ENCODE measurements at places on chromosomes 4 and X.

GRCh38 chr4:94880956-94881355 is 123.2 kb downstream of the BMPR1B start:
- DNase-seq = peak; percentile 67

- peak; percentile 18 for DNase-seq
Observed at GRCh38 chr4:24002330-24002966, 112.6 kb upstream of the PPARGC1A start.

- DNase-seq = no peak
Observed at GRCh38 chr4:100849319-100849718, 331.5 kb upstream of the EMCN start.

- peak; percentile 68 for DNase-seq
Observed at GRCh38 chr4:175536852-175537453, 275.1 kb downstream of the GPM6A start.

DNA sequence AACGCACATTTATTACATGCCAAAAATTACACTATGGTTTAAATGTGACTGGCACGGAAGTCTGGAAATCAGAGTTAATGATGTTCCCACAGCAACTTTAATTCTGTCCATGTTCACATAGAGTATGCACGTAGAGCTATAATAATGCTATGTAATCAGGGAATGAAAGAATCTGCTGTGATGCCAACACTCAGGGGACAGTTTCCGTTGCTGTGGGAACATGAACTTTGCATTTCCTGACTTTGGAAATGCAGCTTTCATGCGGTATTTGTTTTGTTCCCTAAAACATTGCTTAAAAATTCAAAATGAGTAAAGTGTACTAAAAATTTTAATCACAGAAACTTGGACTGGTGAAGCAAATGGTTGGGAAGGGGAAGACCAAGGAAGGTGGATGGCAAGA is 65.7 kb downstream of the MAGEA1 start:
- no peak for DNase-seq

DNA sequence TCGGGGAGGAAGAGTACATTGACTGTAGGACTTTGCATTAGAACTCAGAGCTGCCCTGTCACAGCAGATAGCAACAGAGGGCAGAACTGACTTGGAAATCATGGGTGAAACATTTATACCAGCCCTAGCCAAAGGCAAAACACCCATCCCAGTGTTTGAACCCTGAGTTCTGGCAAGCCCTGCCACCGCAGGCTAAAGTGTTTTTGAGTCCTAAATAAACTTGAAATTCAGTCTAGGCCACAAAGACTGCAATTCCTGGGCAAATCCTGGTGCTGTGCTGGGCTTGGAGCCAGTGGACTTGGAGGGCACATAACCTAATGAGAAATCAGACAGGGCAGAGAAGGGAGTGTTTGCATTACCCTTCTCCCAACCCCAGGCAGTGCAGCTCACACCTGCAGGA is 1015.7 kb downstream of the FSTL5 start:
- DNase-seq = no peak

GRCh38 chrX:37083880-37084279 is 75.7 kb downstream of the FAM47C start:
- DNase-seq = no peak

GRCh38 chr4:81137894-81138293 is 77.1 kb downstream of the PRKG2 start:
- DNase-seq = no peak

GRCh38 chrX:152520653-152521052 is 69.5 kb upstream of the GABRA3 start:
- DNase-seq = no peak

DNA sequence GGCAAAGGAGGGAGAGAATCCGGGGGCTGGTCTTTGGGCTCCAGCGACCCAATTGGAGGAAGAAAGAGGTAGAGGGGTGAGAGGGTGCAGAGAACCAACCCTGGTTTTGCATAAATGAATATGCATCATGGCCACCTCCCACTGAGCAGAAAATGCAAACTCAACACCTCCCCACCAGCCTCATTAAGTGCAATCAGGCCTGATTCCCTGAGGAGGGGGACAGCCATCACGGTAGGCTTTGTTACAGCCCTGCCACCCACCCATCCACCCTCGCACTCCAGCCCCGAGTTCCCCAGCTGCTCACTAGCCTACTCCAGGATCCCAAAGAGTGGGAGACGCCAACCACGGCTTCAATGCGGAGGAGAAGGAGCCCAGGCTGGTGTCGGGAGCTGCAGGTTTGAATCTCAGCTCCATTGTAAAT is 48.3 kb upstream of the MAN2B2 start:
- DNase-seq = no peak

- DNase-seq = no peak
Observed at GRCh38 chr4:89338206-89338605, 30.6 kb upstream of the GPRIN3 start.

- DNase-seq = no peak
Observed at GRCh38 chr4:37988670-37989069, 28.5 kb downstream of the PTTG2 start.

GRCh38 chrX:51759055-51759839 is 16.0 kb downstream of the GSPT2 start:
- no peak for DNase-seq

- DNase-seq = no peak
Observed at GRCh38 chr4:74942251-74942917, 9.5 kb downstream of the PARM1 start.

DNA sequence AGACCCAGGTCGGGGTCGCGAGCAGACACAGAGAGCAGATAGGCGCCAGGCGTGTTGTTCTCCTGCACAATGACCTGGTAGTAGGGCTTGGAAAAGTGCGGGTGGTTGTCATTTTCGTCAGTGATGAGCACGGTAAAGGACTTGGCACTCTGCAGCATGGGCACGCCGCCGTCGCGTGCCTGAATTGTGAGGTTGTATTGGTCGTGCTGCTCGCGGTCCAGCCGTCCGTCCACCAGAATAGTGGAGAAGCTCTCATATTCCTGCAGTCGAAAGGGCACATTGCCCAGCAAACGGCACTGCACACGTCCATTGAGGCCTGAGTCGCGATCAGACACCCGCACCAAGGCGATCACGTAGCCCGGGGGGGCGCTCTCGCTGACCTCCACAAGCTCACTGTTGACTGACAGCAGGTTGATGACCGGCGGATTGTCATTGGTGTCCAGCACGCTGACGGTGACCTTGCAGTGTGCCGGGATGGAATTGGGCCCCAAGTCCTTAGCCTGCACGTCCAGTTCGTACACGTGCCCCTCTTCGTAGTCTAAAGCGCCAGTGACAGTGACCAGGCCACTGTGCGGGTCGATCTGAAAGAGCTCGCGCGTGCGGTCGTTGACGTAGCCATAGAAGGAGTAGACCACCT is 2.8 kb downstream of the PCDH19 start:
- no peak for DNase-seq

DNA sequence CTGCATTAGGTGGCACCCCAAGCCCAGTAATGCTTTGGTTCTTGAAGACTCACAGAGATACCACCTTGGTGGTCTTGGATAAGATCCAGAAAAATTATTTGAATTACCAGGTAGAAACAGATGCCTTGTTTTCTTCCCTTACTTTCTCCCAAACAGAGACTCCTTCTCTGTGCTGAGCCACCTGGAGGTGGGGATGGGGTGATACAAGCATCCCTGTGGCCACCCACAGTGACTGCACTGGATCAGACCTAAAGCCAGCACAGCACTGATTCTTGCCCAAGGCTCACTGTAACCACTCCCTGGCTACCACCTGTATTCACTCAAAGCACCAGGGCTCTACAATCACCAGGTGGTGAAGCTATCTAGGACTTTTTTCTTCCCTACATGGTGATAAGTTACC is 156.8 kb downstream of the TEX13A start:
- no peak for DNase-seq

DNA sequence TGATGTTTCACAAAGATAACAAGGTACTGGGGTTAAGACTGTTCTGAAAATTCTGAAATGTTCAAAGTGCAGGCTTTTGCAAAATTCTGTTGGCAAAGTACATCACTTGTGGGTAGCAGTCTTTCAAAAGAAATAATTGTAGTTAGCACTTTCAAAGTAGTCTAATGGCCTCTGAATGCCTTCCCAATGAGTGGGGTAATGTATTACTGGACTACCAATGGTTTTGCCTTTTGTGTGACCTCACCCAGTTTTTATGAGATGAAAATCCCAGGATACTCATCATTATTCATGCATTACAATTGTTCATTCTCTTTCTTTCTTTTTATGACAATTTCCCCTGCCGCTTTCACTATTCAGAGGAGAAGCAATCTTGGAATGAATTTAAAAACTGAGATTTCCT is 686.1 kb downstream of the GLUD2 start:
- DNase-seq = peak; percentile 1

DNA sequence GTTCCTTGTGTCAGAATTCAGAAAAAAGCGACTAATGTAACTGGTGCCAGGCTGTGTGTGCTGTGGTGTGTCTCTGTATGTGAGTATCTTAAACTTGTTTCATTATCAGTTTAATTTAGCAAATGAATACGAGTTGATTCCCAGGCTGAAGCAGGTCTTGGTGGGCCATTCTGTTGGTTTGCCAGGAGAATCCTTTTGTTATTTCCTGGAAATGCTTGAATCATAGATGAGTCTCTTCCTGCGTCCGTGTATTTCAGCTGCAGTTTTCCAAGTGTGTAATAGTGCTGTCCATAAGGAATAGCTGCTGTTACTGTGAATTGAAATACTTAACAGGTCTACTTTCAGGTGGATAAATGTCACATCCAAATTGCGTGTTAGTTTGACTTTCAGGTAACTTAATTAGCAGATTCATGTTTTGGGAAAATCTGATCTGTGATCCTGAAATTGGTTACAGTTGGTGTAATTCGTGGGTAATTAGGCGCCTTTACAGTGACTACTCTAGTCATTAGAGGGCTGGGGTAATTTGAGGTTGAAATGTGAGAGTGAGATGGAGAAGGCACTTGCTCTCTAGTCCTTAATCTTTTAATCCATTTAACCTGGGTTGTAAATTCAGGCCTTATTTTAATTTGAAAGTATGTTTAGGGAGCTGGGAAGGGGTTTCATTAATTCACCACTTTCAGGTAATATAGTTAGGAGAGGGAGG is 23.8 kb downstream of the TMEM131L start:
- no peak for DNase-seq

GRCh38 chr4:102683881-102684609 is 76.7 kb downstream of the MANBA start:
- DNase-seq = peak; percentile 63

DNA sequence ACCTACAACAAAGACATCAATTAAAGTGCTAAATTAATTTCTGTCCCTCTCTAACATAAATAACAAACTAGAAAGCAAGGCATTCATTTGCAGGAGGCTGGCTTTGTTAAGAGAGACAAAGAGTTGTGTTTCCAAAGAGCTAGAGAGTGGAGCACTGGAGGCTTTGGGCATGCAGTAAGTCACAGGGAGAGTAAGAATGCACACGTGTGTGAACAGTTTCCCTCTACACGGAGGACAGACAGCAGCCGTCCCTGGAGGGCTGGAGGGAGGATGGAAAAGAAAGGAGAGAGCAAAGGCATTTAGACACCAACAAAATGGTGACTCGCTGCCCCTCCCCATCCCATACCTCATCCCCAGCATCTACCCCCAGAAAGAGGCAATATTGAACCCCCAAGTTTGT is 20.4 kb upstream of the DCHS2 start:
- no peak for DNase-seq

DNA sequence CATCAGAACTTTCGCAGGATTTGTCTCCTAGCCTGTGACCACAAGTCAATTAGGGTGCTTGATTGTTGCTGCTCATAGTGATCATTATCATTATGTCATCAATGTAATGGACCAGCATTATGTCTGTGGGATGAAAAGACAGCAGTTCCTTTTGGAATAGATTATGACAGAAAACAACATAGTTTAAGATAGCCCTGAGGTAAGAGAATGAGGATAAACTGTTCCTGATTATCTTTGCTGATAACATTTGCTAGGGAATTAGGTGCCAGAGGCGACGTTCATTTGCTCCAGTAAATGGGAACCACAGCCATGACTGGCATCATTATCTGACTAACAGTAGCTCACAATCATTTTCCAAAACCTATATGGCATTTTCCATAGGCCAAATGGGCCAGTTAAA is 12.7 kb upstream of the THOC2 start:
- no peak for DNase-seq

DNA sequence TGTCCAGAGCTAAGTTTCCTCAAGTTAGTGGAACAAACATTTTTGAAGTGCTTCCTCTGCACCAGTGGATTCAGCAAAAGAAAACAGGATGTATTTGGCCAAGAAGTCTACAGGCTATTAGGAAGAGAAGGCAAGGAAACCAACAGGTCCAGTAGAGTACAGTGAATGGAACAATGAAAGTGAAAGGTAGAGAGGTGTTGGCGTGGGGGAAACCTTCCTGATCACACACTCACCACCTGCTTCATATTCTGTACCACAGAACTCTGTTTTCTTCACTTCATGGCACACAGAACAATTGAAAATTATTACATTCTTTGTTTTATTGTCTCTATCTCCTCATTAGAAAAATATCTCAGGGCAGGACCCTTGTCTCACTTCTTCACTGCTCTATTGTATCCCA is 417.4 kb upstream of the FMR1 start:
- DNase-seq = no peak

- DNase-seq = no peak
Observed at GRCh38 chr4:152289541-152289940, 246.4 kb downstream of the FBXW7 start.
